ENCODE measurements at places on chromosomes 6 and 20.

GRCh38 chr6:139944131-139944530 lies 569.7 kb upstream of the CITED2 start:
- no peak for DNase-seq

GRCh38 chr20:7650086-7650879 lies 290.0 kb downstream of the HAO1 start:
- DNase-seq = no peak

DNA sequence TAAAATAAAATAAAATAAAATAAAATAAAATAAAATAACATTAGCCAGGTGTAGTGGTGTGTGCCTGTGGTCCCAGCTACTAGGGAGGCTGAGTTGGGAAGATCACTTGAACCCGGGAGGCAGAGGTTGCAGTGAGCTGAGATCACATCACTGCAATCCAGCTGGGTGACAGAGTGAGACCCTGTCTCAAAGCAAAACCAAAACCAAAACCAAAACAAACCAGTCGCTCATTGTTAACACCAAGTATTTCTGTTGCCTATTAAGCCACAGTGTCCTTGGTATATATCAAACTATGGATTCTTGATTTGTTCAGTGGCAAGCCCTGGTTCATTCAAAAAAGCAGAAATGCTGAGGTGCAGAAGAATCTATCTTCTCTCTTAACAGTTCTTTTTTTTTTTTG lies 65.7 kb downstream of the PYGB start:
- no peak for DNase-seq

DNA sequence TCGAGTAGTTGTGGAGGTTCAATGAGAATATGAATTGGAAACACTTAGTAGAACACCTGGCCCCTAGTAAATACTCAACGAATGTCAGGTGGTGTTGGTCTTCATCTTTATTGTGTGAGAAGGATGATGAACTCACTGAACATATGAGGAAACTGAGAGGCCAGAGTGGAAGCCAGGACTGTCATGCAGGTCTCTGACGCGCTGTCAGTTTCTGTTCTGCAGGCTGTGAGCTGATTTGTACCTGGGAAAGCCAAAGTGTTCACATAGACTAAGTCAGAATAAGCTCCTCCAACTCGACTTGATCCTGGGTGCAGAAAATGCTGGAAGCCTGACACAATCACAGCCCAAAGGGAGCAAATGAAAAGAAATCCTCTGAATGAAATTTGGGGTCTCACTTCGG lies 222.2 kb downstream of the LY86 start:
- no peak for DNase-seq

GRCh38 chr6:158599635-158600034 lies 39.7 kb downstream of the TMEM181 start:
- DNase-seq = no peak

- no peak for DNase-seq
Measured at GRCh38 chr6:123841067-123841896, 37.6 kb downstream of the NKAIN2 start.
